ENCODE measurements at places on chromosomes 2 and 18. TPM values are rescaled to one million over a fixed set of nuclear protein-coding genes. Genes with fewer than 3 reads are reported as not detected.

CPSF3 gene
- 47.9 TPM for total RNA-seq

ZNF514 gene
- total RNA-seq = 4.4 TPM

ZNF385B gene
- total RNA-seq = not detected

CDKL4 gene
- not detected for total RNA-seq

B3GNT7 gene
- 9.9 TPM for total RNA-seq

DAPL1 gene
- total RNA-seq = 5.3 TPM

POTEC gene
- total RNA-seq = not detected

RIT2 gene
- not detected for total RNA-seq

CTLA4 gene
- not detected for total RNA-seq

FARSB gene
- 12.0 TPM for total RNA-seq

TRPM8 gene
- 0.33 TPM for total RNA-seq

PDCD1 gene
- total RNA-seq = not detected

EMILIN1 gene
- 15.2 TPM for total RNA-seq

PTGR3 gene
- total RNA-seq = 10.0 TPM

CAPN10 gene
- total RNA-seq = 29.0 TPM

NAB1 gene
- 28.0 TPM for total RNA-seq

Measured in mesangial cell (primary cell).